H4 (cell line): ENCODE measurements at places on chromosomes 11 and 22. TPM values are rescaled to one million over a fixed set of nuclear protein-coding genes. Genes with fewer than 3 reads are reported as not detected.

DNA sequence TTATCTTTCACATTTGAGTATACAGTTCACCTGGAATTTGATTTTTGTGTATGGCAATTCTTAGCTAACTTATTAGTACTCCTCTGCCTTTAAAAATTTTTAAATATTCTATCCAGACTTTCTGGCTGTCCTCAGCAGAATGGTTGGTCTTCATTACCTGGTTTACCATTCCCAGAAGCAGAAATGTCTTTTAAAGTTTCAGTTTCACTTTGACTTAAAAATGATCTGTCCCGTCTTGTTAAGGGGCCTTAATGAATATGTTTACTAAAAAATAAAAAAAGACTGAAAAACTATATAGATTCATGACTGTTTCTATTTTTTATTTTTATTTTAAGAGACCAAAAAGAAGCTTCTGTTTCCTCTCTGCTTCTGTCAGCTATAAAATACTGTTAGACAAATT lies 70.5 kb upstream of the TNRC6B start:
- DNase-seq = peak; percentile 16

SYT13 gene
- 0.06 TPM in 1 of 2 replicates, not detected in the other for total RNA-seq

- no peak for DNase-seq
These were observed 512 bp upstream of the OR51T1 start for GRCh38 chr11:4881188-4881587.

ANO9 gene
- total RNA-seq = not detected in 2 replicates

OTOG gene
- total RNA-seq = not detected in 2 replicates

DNA sequence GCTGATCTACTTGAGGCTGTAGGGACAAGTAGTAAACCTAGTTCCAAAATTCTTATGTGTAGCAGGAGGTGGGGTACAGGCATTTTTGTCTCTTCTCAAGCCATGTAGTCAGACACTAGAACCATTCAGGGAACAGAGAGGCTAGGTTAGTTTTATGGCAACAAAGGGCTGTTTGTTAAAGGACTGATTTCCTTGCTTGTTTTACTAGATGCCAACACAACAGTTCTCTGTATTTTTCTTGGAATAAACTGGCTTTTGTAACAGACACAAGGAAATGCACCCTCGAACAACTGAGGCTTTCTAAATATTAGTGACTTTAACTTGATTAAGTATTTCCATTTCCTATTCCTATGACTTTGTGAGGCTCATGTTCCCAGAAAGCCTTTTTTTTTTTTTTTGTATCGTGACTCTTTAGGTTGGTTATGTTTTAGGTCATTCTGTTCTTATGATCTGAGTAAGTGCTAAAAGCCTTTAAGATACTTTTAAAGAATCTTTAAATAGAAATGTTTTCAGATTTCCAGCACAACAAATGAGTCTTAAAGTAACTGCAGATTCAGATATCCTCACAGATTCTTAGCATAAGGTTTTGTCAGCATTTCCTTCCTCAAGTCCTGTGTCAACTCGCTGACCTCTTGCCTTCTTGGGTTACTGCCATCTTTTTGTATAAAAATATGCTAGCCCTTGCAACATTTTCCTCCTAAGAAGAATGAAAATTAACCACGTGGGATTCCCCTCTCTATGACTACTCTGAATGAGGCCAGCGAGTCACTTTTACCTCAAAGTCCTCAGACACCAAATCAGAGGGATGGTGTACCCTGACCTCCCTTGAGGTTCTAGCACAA lies 92.5 kb downstream of the CCDC83 start:
- DNase-seq = peak; percentile 49

GRCh38 chr11:14503023-14503422 lies 3.4 kb upstream of the COPB1 start:
- DNase-seq = no peak

RNF215 gene
- total RNA-seq = 5.1 and 6.4 TPM in 2 replicates

- DNase-seq = peak; percentile 67
These were observed 2.2 kb upstream of the TUT1 start for GRCh38 chr11:62593434-62594044.

GRCh38 chr11:73585834-73586575 lies 11.9 kb downstream of the FAM168A start:
- DNase-seq = no peak

DNA sequence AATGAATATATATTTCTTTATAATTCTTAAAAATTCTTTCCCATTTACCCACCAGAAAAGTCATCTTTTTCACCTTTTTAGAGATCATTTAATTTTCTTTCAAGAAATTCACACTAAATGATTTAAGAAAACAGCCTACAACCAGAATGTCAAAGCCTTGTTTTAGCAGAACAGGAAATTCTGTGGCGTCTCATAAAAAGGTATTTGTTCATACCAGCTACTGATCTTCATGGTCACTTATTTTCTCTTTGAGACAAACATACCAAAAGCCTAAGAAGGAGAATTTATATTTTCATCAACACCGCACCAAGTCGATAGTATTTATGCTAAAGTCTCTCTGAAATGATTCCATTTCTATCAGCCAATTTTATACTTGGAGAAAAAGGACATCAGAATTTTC lies 105.3 kb downstream of the ETS1 start:
- DNase-seq = no peak

PRR33 gene
- not detected in 2 replicates for total RNA-seq

C22orf42 gene
- not detected in 2 replicates for total RNA-seq

KMT2A gene
- total RNA-seq = 11.9 and 15.2 TPM in 2 replicates

DNA sequence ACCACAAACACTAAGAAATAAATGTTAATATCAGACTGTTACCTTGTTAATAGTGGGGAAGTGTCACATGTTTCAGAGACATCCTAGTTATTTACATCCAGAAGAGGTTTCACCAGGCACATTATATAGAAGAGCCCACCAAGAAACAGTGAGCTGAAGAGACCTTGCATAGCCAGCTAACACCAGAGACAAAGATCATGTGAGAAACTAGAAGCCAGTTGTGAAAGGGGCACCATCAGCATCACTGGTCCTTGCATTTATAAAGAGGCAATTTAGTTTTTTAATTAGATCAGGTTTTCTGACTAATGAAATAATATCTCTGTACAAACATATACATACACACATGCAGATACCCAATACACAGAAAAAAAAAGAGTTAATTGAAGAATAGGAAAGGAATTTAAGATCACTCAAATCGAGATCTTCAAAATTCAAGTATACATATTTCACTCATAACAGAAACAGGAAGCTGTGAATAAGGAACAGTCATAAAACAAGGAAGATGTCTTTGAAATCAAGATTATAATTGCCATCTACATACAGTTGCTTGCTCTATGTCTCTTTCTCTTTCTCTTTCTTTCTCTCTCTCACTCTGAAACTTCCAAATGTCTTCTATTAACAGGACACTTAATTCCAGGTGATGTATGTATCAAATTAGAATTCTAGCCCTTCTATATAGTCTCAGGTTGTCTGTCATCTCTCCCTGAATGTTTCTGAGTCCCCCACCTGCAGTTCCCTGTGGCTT lies 348.7 kb downstream of the ETS1 start:
- DNase-seq = no peak

DNA sequence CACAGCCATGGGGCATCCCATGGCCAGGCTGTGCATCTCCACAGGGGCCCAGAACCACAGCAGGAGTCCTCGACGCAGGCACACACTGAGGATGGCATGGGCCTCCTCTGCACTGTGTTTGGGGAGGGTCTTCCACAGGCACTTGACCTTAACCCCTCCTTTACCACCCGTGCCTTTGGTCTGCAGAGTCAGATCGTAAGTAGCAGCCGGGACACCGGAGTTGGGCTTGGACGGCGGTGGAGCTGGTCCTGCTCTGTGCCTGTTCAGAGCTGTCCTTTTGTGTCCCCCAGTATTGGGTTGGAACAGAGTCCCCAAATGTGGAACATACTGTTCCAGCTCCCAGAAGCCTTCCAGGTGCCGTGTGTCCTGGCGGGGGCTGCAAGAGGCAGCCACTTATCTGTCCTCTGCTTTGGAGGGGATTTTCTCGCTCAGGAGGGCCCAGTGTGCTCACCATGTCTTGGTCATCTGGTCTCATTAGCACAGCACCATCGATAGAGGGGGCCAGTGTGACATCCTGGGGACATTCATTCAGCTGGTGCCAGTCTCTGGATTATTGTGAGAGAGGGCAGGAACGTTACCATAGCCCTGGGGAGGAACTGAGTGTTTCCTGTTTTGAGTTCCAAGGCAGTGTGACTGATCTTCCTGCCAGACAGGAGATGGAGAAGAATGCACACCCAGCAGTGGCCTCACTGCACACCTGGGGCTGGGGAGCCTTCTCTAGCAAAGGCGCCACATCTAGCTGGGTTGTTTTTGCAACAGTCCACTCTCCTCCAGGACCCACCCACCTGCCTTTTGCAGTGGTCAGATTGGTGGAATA lies 12.4 kb downstream of the CRELD2 start:
- DNase-seq = peak; percentile 89

GRCh38 chr11:121482231-121483129 lies 29.7 kb upstream of the SORL1-AS1 start:
- DNase-seq = no peak

SLC6A5 gene
- not detected in 2 replicates for total RNA-seq

GRCh38 chr22:45071618-45072017 lies 61.8 kb upstream of the PHF21B start:
- no peak for DNase-seq

APOL3 gene
- 7.2 and 9.4 TPM in 2 replicates for total RNA-seq

- DNase-seq = no peak
These were observed 1078.9 kb downstream of the OPCML start for GRCh38 chr11:132453406-132453805.

GRCh38 chr22:35334004-35334403 lies 34.3 kb downstream of the TOM1 start:
- no peak for DNase-seq

- no peak for DNase-seq
These were observed 42.3 kb downstream of the CSF2RB start for GRCh38 chr22:36955691-36956090.

DNA sequence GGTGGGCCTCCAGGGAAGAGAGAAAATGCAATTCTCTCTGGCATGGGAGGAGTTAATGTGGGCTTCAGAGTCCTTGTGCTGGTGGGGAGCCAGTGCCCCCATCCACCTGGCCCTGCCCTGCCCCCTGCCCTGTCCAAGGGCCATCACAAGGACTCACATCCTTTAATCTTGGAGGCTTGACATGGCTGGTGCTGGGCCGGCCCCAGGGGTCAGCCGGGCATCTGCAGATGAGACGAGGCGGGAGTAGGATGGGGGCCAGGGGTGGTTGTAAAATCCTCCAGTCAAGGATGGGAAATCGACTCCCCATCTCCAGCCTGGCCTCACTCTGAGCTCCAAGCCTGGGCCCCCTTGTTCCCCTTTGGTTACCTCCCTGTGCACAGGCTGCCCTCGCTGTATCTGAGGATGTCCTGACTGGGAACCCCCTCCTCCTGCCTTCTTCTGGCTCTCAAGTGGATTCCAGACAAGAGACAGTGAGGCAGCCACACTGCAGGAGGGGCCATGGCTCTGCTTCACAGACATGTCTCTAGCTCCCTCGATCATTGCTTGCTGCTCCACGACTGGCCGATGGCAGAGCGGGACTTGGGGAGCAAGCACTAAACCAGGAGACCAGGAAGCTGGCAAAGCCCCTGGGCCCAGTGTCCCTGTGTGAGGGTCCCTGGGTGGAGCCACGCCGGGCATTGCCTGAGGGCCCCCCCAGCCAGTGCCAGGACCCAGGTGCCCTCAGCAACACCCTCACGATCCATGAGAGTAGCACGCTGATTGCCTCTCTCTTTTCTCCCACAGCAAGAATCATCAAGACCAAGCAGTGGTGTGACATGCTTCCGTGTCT lies 1120.5 kb downstream of the BRD1 start:
- no peak for DNase-seq

OR56A4 gene
- not detected in 2 replicates for total RNA-seq

- no peak for DNase-seq
These were observed 251.6 kb downstream of the ETS1 start for GRCh38 chr11:128335729-128336128.

DNA sequence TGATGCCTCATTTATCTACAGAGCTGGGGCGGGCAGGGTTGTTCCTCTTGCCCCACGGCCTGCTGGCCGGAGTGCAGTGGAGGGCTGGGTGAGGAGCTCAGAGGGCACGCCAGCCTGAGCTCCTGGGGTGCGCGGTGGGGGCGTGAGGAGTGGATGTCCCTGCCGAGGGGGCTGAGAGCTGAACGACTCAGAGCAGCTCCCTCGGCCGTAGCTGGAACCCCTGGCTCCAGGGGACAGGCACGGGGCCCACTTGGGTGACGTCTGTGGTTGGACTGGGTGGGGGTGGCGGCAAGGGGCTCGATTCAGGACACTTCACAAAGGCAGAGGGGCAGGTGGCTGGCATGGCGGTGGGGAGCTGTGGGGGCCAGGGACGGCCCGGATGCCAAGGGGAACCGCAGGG lies 62.4 kb downstream of the TRMU start:
- no peak for DNase-seq

GRCh38 chr22:19803736-19804267 lies 43.2 kb downstream of the TBX1 start:
- DNase-seq = no peak

GRCh38 chr11:116733043-116733755 lies 39.6 kb downstream of the BUD13 start:
- no peak for DNase-seq

GRCh38 chr11:111450480-111451320 lies 61.5 kb downstream of the BTG4 start:
- no peak for DNase-seq

GRCh38 chr11:31960126-31960525 lies 130.7 kb upstream of the RCN1 start:
- no peak for DNase-seq

- DNase-seq = no peak
These were observed 10.6 kb upstream of the INSC start for GRCh38 chr11:15104166-15104565.

TESMIN gene
- 0.76 and 4.5 TPM in 2 replicates for total RNA-seq

- DNase-seq = no peak
These were observed 114.7 kb upstream of the ISX start for GRCh38 chr22:34951212-34951611.

GGTLC2 gene
- total RNA-seq = not detected in 2 replicates

DNA sequence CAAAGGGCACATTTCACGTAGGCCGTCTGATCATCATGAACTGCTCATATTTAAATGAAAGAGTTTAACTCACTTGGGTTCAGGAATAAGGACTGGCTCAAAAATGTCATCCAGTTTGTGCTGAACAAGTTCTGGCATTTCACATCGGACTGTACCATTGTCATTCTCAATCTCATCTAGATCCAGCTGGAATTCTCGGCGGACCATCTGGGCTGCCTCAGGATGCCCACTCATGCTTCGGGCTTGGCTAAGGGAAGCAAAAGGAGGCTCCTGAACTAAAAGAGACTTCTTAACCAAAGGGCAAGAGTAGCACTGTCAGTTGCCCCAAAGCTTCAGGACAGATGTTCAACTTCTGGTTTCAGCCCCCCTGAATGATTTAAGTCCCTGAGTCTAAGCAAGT lies 40.2 kb downstream of the F2 start:
- DNase-seq = no peak

CLDN5 gene
- total RNA-seq = not detected in 2 replicates

GRCh38 chr22:44381761-44382115 lies 69.0 kb upstream of the SHISAL1 start:
- DNase-seq = no peak

- DNase-seq = no peak
These were observed 43.1 kb upstream of the PPARA start for GRCh38 chr22:46107089-46107664.

HOATZ gene
- total RNA-seq = not detected in 2 replicates

GRCh38 chr11:109729761-109730160 lies 307.8 kb downstream of the C11orf87 start:
- no peak for DNase-seq

GRCh38 chr11:125331357-125332035 lies 164.6 kb downstream of the FEZ1 start:
- no peak for DNase-seq

DDI1 gene
- total RNA-seq = not detected in 2 replicates
